Activated T-cell treated with anti-CD3 and anti-CD28 coated beads for 48 hours (primary cell): ENCODE measurements at places on chromosomes 1 and 21.

- no peak for DNase-seq
Measured at GRCh38 chr1:8402109-8402710, 84.3 kb downstream of the SLC45A1 start.

DNA sequence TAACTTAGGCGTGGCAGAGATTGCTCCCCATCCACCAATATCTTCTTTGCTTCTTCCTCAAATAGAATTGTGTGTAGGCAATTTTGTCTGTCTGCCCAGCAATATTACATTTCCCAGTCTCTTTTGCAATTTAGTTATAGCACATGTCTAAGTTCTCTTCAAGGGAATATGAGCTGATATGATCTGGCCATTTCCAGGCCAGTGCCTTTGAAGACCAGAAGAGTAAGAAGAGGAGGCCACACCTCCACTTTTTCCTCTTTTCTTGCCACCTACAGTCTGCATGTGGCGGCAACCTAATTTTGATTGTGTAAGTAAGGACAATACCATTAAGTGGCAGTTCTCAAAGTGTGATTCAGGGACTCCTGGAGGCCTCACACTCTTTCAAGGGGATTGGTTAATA, 6.3 kb upstream of the RSBN1 start:
- no peak for DNase-seq

DNA sequence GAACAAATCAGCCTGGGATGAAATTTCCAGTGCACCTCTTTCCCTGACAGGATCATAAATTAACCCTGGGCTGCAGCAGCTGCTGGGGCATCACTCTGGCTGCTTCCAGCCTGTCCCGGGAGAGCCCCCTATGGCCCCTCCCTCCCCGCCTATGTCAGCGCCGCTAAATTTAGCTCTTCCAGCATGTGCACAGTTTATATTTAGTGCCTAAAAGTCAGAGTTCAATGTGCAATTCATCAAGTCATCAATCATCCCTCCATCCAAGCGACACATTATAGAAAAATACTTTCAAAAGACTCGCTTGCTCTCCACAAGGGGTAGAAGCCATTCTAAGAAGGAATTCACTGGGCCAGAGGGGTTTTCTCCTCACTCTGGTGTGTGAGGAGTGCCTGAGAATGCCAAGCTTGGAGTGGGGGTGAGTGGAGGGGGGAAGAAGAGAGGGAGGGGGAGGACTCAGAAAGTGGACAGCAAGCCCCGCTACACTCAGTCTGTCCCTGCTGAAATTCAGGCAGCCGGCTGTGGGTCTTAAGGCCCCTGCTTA, 37.4 kb downstream of the XCL1 start:
- DNase-seq: no peak

- no peak for DNase-seq
Measured at GRCh38 chr1:207965392-207966387, 54.8 kb upstream of the CD34 start.

DNA sequence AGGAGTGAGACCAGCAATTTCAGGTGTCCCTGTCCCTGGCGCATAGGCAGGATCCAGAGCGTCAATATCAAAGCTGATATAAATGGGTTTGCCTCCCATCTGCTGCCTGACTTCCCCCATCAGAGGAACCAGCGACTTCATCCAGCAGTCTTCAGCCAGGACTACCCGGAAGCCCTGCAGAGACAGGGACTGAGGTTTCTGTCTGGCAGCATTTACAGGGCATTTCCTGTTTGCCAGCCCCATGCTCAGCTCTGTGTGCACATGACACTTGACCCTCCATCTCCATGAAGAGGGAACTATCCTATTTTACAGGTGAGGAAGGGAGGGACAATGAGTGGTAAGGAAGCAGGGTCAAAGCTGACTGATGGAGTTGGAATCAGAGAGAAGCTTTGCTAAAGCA, 7.2 kb downstream of the AGMAT start:
- no peak for DNase-seq

DNA sequence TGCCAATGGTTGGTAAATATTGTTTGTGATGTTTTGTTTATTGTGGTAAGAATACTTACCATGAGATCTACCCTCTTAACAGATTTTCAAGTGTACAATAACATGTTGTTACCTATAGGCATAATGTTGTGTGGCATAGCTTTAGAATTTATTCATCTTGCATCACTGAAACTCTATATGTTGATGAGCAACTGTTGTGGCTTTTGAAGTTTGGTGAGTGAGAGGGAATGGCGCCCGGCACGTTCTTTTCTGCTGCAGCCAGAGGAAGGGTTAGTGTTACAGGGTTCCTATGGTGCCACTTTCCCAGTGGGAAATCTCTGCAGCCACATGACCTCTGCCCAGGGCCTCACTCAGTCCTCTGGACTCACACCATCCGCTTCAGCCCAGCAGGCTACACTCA, 342.5 kb upstream of the ADGRL2 start:
- DNase-seq: no peak

- no peak for DNase-seq
Measured at GRCh38 chr1:243940451-243940850, 90.4 kb upstream of the AKT3 start.

GRCh38 chr1:3215198-3216014, 146.4 kb downstream of the PRDM16 start:
- DNase-seq: no peak

DNA sequence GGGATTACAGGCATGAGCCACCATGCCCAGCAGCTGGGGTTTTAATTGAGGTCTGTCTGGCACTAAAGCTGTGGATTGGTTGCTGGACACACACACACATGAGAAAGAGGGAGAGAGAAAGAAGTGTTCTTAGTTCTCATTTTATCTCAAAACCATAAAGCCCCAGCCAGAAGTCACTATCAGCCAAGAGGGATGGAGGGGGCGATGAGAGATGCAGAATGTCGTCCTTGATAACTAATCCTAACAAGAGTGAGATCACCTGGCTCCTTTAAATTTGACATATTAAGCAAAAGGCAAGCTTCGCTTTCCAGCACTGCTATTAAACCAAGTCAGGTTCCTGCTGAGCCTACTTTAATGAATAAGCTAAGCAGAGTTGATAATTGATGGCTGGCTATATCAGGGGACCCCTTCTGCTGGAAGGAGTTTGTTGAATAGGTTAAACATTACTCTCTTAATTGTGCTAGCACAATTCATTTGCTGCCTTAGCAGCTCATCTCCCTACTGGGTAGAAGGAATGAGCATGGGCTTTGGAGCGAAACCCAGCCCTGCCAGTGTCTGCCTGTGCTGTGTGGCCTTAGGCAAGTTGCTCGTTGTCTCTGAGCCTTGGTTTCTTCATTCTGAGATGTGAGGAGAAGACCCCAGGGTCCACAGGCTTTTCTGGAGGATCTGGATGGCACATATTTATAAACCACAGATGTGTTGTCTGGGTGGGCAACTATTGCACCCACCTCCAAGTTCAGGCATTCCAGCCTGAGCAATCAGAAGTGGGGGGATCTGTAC, 50.8 kb downstream of the ALPL start:
- no peak for DNase-seq

DNA sequence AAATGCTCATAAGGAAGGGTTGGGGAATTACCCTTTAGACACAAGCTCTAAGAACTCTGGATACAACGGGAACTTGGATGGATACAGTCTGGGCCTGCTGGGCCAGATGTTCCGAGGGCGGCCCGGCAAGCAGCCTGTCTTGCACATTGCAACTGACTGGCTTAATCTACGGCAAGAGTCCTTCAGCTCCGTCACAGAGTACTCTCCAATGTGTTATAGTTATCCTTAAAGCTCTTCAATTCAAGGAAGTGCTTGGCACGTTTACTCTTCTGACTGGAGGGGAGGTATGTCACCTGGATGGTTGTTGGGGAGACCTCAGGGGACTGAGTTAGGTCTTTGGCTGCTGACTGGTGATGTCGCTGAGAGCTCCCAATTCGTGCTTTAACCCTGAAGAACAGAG, 1.1 kb upstream of the CFAP141 start:
- DNase-seq: no peak

- DNase-seq: no peak
Measured at GRCh38 chr1:231827337-231828105, 200.9 kb downstream of the DISC1 start.

DNA sequence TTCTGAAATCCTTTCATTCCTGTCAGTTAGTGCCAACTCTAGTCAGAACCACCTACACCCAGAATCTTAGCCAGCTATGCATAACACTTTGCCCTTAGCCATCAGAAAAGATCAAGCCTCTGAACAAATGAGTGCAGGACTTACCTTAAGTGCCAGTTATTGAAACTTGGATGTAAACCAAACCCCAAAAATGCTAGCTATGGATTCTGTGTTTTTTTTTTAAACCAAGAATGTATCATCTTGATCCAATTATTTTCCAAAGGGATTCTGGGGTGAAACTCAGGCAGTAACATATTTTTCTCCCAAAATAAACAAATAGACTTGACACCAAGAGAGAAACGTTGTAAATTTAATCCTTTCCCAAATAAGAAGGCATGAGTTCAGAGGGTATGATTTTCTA, 538.6 kb upstream of the ADAMTS5 start:
- no peak for DNase-seq

- no peak for DNase-seq
Measured at GRCh38 chr21:20527731-20528460, 470.3 kb upstream of the NCAM2 start.

- no peak for DNase-seq
Measured at GRCh38 chr1:61487801-61488200, 237.1 kb downstream of the TM2D1 start.

- DNase-seq: no peak
Measured at GRCh38 chr1:42484382-42484781, 21.3 kb downstream of the CCDC30 start.

GRCh38 chr1:246482805-246483568, 24.1 kb downstream of the SMYD3 start:
- DNase-seq: no peak

DNA sequence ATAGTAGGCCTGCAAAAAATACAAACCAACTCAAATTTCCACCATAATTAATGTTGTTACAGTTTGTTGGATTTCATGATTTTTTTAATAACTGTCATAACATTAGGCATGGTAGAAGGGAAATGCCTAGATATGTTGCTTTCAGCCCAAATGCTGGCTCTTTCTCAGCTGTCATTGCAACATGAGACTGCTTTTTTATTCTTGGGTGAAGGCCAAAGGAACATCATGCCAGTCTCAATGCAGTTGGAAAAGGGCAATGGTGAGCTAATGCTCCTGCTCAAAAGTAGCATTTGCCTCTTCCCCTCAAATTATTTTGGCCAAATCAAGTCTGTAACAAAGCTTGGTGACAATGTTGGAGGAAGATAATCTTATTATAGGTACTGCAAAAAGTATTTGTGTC, 877.7 kb upstream of the PRMT6 start:
- no peak for DNase-seq

GRCh38 chr21:46120301-46121285, 22.7 kb downstream of the COL6A2 start:
- DNase-seq: no peak

- no peak for DNase-seq
Measured at GRCh38 chr1:55321942-55322341, 106.8 kb upstream of the USP24 start.

DNA sequence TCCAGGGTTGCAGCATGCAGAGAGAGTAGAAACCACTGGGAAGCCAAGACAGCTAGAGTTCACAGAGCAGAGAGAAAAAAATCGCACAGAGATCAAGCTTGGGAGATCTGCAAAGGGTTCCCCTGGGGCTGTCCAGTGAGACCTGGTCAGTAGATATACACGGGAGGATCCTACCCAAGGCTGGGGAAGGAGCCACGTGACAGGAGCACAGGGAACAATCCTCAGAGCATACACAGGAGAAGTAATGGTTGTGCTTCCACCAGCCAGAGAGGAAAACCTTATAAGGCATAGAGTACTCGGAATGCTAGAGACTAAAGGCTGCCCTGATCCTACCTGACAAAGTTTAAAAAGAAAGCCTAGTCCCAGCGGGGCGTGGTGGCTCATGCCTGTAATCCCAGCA, 53.9 kb downstream of the GABPA start:
- DNase-seq: no peak

- DNase-seq: no peak
Measured at GRCh38 chr1:150126811-150127210, 22.9 kb upstream of the PLEKHO1 start.

DNA sequence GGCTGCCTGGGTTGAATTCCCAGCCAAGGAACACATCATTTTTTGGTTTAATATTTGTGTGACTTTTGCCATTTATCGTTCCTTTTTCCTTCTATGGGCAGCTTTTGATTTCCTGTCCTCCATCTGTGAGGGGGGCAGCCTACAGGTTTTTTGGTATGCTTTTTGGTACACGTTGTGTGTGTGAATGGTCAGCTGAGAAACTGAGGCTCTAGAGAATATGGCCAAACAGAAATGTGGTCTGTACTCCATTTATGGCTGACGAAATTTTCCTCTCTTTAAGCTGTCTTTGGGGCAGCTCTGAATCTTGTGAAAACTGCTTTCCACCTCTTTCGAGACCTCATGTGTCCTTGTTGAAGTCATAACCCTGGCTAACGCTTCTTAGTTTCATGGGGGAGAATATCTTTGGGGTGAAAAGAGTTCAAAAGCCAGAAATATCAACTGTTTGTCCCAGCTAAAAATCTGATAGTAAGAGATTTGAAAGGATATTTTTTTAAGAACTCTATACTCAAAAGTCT, 26.6 kb downstream of the NRDC start:
- no peak for DNase-seq

DNA sequence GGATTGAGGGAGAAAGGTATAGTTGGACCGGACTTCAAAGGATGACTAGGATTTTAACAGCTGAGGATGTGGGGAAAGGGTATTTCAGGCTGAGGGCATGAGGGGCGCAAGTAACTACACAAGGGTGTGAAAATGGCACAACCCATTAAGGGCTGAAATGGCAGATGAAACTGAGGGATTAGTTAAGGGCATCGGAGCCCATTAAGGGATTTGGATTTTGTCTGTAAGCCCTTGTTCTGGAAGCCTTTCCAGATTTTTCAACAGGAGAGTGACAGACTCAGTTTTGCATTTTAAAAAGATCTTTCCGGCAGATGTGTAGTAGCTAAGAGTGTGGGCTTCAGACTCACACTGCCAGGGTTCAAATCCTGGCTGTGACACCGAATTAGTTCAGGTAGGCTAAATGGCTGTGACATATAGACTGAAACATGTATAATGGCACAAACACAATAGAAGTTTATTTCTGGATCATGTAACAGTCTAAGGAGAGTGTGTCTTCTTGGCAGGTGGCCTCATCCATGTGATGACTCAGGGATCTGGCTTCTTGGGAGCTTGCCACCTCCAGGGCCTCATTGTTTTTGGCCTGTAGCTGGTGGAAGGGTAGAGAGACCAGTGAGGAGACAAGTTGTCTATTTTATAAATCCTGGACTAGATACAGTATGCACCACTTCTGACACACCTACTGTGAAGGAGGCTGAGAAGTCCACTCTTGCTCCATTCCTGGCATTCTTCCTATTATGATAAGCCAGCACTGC, 49.6 kb downstream of the UBE2T start:
- DNase-seq: no peak

DNA sequence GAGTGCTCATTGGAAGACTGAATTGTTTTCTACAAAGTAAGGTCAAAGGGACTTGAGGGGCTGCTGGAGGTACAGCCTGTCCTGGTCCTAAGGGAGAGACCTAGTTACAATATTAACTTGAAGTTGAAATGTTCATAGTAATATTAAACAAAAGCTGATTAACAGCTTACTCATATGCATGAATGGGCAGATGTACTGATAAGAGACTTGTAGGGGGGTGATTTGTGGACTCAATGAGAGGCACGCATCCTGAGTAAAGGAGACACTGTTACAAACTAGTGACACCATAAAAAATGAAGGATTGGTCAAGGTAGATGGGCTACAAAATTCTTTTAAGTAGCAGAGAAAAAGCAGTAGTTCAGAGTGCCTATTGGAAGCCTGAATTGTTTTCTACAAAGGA, 2.7 kb downstream of the HSD11B1 start:
- no peak for DNase-seq

GRCh38 chr1:191804311-191804710, 354.0 kb upstream of the RGS18 start:
- DNase-seq: no peak
